ENCODE measurements at places on chromosomes 6 and 20.

GRCh38 chr6:160393891-160394653, 45.9 kb downstream of the SLC22A3 start:
- DNase-seq, result no peak

DNA sequence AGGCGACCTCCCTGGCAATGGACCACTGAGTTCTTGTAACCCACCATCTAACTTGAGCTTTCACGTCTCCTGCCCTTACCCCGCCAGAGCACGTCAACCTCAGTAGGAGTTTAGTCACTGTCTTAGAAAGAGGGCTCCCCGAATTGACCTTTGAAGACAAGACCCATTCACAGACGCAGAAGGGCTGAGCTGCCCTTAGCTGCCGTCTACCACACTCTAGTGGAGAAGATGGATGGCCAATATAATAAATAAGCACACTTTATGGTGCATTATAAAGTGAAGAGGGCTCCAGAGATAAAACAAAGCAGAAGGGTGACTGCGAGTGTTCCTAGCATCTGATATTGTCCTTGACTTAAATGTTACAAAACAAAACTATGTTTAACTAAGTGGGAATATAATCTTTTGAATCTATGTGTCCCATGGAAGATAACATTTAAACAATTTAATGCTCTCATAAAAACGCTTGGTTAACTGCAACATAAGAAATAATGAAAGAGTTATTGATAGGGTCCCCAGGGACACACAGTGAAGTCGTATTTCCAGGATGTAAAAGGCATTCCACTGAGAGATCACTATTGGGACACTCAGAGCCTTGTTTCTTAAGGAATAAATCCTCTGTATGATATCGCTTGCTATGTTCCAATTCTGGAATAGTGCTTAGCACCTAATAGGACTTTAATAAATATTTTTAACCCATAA, 261.1 kb downstream of the THBS2 start:
- no peak for DNase-seq

DNA sequence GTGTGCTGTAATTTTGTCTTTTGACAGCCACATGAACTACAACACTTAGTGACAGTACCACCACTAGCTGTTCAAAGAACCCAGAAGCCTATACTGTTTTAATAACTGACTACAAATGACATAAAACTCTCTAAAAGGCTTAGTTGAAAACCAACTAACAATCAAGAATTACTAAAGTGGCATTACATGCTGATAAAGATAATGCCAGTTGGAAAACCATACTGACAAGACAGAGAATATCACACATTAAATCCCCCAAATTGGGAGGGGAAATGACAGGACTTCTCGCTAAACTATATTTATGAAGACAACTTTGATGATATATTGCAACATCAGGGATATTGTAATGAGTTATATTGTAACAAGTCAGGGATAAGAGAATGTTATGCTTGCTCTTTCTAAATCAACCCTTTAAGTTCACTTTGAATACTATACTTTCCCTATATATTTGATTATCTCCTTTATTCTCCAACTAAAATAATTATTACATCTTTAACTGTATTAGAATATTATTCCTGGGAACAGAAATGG, 6.2 kb downstream of the NCOA5 start:
- DNase-seq, result no peak

- no peak for DNase-seq
These were observed 201.5 kb upstream of the RNF24 start for GRCh38 chr20:4216866-4217265.

DNA sequence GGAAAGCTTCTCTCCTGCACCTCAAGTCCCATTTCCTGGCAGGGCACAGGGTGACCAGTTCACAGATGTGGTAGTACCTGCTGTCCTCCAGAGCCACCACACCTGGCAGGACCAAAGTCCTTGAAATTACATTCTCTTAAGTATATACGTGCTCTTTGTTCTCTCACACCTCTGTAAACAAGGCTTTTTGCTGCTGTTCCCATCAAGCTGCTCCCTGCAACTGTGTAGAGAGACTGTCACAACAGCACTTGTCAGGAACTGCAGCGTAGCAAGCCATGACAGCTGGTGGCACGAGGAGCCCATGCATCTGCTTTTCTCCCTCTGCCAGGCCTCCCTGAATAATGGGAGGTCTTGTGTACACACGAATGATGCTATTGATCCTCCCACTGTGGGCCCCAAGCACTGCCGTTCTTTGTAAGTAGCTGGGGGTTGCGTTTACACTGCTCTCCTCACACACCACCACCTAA, 431.8 kb downstream of the CD83 start:
- DNase-seq, result no peak

DNA sequence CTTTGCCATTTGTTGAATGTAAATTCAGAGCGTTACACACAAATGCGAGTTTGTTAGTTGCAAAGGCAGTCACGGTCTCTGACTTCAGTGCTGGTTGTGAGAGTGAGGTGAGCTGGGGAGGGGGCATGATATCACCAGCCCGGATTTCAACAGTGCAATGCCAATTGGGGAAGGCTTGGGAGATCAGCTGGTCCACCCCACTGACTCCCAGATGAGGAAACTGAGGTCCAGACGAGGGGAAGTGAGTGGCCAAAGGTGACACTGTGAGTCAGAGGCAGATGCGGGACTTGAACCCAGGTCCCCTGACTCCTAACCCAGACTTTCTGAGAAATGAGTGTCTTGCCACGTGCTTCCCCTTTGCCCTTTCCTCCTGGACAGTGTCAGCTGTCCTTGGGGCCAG, 62.1 kb downstream of the CEBPB start:
- DNase-seq, result no peak
